ENCODE measurements at places on chromosomes 16 and 17.

DNA sequence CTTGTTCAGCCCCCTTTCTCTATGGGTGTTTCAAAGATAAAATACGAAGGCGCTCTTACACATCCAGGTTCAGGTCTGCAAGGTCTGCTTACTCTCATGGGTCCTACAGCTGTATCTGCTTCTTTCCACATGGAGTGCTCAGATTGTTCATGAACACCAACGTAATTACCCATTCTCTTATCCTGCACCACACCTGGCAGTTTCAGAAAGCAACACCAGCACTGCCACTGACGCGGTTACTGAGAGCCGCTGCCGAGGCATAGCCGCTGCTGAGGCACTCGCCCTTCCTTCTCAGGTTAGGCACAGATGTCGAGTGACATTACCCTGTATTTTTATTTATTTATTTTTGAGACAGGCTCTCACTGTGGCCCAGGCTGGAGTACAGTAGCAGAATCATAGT is 147.1 kb downstream of the RPTOR start:
- DNase-seq = no peak

DNA sequence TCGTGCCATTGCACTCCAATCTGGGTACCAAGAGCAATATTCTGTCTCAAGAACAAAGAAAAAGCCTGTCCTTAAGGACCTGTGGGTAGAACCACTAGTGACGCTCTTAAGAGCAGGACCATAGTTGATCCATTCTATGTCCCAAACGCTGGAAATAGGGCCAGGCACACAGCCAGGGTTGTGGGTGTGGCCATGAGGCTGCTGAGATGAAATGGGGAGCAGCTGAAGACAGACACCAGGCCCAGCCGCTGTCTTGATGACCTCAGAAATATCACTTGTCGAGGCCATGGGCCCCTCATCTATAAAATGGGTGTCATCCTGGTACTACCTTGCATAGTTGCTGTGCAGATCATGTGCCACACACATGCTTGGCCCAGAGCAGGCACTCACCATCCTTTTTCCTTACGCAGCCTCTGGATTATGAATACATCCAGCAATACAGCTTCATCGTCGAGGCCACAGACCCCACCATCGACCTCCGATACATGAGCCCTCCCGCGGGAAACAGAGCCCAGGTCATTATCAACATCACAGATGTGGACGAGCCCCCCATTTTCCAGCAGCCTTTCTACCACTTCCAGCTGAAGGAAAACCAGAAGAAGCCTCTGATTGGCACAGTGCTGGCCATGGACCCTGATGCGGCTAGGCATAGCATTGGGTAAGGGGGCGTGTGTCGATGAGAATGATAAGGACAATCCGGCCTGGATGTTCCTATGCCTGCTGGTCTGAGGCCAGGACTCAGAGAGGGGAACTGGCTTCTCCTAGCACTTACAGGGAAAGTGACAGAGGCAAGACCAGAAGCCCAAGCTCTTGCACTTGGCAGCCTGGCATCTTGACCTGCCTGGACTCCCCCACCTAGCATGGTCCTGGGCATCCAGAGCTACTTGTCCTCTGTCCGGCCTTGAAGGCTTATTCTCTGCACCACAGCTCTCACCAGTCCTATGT is 25.5 kb downstream of the CDH5 start:
- no peak for DNase-seq

DNA sequence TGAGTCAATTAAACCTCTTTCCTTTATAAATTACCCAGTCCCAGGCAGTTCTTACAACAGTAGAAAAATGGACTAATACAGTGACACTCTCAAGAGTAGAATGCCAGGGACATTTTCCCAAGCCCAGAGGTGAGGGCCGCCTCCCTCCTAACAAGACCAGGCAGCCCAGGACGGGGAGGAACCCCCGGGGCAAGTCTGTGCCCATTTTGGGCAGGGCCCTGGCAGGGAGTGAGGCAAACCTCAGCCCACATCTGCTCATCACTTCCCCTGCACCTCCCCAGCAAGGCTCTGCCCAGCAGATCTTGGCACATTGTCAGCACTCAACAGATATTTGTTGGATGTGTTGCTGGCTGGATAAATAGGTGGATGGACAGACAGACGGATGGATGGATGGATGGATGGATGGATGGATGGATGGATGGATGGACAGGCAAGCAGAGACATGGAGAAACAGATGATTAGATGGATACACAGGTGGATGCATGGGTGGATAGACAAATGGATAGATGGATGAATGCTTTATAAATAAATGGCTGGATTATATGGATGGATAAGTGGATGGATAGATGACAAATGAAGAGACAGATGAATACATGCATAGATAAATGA is 271.3 kb downstream of the PARN start:
- no peak for DNase-seq

DNA sequence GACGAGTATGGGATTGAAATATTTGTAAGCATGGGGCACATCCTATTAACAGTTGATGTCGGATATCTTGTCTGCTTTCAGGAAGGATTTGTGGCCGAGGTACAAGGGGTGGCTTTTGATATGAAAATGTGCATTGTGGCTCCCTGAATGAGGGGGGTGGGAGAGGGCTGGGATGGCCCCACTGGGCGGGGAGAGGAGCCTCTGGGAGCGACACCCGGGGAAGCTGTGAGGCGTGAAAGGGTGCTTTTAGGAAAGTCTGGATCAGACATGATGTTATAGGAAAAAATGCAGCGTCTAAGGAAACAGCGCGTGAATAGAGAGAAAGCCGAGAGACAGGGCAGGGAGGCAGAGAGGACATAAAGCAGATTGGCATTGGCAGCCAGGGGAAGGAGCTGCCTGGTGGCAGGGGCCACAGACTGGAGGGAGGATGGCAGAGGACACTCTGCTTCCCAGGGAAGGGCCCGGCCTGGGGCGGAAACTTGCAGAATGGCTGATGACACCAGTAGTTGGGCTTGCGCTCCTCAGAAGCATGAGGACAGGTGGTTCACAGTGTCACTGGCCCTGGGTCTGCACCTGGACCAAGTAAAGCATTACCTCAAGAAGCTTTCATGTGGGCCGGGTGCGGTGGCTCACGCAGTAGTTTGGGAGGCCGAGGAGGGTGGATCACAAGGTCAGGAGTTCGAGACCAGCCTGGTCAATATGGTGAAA is 95.7 kb downstream of the NTN1 start:
- DNase-seq = no peak

- no peak for DNase-seq
Measured at GRCh38 chr16:88048985-88049384, 97.8 kb downstream of the BANP start.

Data from hematopoietic multipotent progenitor cell treated with erythropoietin and hydrocortisone succinate and interleukin-3 and kit ligand, for 8 days (in vitro differentiated cells).